ENCODE measurements at places on chromosomes 7 and 10.
A peak's percentile ranks its signal among the peaks of the same experiment; 100 is the strongest.

DNA sequence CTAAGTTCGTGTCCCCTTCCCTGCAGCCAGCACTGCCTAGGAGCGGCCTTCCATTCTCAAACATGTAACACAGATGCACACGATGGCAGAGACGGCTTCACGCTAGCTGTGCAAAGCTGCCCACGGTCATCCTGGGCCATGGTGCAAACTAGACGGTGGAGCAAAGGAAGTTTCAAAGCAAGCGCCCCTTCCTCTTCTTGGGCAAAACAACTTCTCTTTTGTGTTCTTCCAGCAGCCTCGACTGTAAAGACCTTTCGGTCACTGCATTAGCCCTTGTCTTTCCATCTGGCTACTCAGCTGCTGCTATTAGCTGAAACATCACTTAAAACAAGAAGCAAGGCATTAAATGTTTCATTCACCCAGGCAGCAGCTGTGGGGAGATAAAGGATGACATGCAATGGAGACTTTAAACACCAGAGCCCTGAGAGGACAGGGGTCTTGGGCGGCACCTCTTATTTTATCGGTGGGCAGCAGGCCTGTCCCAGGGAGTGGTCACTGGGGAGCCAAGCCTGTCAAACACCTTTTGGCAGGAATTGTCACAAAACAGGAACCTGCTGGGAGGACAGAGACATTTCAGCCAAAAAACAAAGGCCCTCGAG is 214.8 kb downstream of the KLF6 start:
- DNase-seq = no peak

DNA sequence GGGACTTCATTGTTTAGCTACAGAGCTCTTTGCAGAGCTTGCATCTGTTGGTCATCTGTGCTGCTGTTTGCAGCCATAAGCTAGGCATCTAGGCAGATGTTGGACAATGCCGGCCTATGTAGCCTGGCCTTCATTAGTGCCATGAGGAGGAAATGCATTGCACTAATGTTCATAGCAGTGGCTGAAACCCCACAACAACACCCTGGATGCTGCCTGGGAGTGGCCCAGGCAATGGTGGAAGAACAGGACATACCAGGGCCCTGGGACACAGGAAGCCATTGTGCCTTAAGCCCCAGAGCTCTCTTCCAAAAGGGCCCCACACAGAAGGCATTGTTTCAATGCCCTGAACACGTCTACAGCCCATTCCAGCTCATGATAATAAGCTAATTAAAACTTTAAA is 131.5 kb upstream of the LYZL1 start:
- no peak for DNase-seq

GRCh38 chr10:49633327-49634068 is 19.7 kb downstream of the CHAT start:
- DNase-seq = no peak

DNA sequence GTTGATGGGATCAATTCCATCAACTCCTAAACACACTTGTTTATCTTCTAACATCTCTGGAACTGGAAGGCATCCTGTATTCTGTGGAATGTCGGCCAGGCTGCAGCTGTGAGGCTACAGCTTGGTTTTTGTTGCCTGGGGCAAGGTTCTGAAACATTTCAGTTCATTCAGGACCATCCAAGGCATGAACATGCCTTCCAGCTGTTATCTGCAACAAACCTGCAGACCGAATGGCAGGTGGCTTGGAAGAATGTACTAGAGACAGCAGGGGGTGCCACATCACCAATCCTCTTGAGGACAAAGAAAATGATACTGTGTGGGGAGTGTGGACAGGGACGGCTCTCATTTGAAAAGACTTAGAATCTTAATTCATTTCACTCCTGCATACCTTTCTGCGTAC is 12.4 kb downstream of the PAPOLB start:
- peak; percentile 43 for DNase-seq

GRCh38 chr10:122474131-122474818 is 12.9 kb downstream of the HTRA1 start:
- no peak for DNase-seq

DNA sequence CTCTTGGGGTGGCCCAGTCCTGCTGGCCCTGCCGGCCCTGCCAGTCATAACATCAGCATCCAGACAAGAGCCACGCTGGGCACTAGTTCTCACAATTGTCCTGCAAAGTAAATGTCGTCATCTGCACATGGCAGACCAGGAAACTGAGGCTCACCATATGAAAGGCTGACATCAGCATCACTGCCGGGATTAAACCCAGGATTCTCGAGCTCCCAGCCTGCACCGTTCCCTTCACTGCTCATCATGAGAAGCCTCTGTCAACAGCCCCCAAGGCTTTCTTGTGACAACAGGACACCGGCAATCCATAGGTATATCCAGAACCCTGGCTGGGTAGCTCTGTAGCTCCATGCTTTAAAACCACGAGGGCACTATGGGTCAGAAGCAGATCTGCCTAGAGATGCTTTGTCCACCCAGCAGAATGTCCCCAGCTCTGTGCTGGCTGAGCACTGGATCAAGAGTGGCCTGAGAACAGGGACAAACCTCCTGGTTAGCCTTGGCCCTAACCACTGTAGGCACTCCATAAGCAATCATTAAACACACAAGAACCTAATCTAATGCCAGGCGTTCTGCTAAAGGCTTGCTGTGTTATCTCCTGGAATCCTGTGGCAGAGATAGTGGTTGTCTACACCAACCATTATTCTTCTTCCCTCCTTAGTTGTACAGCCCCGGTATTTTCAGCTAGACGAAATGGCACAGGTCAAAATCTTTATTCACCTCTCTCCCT is 41.2 kb upstream of the C10orf71 start:
- no peak for DNase-seq

DNA sequence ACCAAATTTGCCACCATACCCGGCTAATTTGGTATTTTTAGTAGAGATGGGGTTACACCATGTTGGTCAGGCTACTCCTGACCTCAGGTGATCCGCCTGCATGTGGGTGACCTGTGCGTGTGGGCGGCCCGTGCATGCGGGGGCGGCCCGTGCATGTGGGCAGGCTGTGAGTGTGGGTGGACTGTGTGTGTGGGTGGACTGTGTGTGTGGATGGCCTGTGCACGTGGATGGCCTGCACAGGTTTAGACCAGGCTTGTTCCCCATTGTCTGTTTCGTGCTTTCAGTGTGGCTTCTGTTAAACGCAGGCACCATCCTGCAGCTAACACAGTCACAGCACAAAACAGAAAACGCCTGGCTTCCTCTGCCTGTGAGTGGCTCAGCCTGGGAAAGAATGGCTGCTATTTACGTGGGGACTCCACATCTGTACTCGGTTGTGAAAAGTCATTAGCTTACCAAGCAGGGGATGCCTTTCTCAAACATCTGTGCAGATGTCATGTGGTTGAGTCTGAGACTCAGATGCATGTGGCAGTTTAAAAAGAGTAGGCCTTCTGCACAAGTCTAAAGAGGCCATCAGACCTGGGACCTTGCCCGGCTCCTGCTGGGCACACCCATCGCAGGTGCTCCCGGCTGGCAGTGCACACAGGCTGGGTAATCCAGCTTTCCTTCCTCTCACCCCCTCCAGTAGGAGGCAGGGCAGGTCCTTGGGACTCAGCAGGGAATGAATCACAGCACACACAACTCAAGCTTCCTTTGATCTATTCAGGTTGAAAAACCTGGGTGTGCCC is 91.6 kb downstream of the COBL start:
- DNase-seq = peak; percentile 48

- no peak for DNase-seq
These were observed 730.5 kb downstream of the ZWINT start for GRCh38 chr10:55630491-55631056.

- DNase-seq = no peak
These were observed 32.6 kb downstream of the LHPP start for GRCh38 chr10:124494046-124494807.

DNA sequence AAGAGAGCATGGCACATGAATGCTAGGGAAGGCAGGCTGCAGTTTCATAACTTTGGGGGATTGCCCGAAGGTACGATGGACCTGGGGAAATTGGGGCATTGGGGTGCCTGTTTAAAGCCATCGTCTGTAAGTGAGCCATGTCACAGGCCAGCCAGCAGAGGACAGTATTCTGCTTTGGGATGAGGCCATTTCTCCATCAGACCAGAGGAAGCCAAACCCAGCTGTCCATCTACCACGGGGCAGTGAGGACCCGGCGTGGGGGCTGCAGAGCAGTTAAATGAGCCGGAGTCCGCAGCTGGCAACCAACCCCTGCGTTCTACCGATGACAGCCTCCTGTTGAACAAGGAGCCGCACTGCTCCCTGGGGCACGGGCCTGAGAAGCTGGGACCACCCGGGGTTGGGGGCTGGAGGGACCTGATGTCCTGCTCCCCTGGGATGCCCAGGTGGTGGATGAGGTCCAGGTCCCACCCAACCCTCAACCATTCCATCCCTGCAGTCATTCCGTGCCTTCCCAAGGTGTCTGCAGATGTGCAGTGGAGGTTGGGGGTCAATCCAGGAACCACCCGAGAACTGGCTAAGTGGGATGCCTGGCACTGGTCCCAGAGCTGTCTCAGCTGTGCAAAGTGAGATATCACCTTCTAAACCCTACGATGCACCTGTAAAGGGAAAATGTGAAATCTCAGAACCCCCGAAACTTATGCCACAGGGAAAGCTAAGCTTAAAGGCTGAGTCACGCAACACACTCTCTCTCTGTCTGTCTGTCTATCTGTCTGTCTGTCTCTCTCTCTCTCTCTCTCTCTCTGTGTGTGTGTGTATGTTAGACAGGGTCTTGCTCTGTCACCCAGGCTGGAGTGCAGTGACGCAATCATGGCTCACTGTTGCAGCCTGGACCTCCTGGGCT is 12.1 kb upstream of the RHBDD2 start:
- DNase-seq = peak; percentile 37

GRCh38 chr7:66847879-66848790 is 72.9 kb upstream of the TMEM248 start:
- peak; percentile 89 for DNase-seq

DNA sequence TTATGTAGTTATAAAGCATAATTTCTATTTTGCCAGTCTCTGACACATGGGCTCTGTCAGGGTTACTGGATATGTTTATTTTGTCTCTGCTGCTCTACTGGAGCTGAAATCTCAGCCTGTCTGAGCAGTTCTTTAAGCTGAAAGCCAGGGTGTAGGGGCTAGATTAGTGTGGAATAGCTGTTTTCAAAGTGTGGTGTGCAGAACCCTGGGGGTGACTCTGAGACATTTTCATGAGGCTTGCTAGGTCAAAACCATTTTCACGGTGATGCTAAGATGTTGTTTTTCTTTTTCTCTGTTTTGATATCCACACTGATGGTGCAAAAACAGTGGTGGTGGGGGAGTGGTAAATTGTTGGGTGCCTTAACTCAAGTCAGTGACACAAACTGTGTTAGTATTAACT is 45.5 kb downstream of the CREM start:
- no peak for DNase-seq

DNA sequence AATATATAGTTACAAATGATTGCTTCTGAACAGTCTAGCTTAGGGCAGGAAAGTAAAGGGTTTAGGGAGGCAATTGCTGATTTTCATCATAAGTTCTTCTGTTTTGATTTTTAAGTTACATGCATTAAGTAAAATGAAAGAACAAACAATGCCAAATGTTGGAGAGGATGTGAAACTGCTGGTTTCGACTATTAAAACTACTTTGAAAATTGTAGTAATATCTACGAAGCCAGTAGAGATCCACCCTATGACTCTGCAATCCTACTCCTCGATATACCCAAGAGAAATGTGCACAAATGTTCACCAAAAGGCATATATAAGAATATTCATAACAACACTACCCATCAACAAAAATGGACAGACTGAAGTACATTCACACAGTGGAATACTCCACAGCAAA is 24.3 kb downstream of the PDZD8 start:
- DNase-seq = no peak

DNA sequence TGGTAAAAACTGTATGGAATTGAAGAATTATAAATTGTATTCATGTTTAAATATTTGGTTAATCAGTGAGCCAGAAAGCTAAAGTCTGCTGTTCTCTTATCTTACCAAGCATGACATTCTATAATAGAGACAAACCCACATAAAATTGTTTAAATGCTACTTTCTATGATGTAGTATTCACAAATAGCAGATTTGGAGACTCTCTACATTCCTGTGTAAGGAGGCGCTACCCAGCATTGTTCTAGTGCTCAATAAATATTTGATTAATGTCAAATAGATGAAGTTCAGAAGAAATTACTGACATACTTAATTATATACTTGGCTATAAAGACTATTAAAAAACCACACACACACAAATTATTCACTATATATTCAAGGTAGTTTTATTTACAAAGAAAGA is 49.8 kb downstream of the DOCK4 start:
- no peak for DNase-seq

DNA sequence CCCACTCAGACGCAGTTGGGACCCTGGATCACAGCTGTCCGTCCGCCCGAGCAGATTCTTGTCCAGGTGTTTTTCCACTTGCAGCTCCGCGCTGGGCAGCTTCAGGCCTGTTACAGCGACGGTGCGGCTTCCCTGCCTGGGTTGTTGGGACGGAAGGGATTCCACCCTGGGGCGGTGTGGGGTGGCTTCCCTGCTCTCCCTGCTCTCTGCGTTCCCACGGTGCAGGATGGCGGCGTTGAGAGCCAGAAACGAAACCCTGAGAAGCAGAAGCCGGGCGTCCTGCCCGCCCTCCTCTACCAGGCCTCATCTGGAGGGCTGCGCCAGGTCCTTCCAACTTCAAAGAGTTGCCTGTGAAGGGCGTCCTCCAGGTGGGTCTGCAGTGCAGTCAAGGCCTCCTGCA is 194.4 kb downstream of the ADARB2 start:
- DNase-seq = no peak

- DNase-seq = no peak
These were observed 195.3 kb downstream of the FAM107B start for GRCh38 chr10:14579405-14579804.

- DNase-seq = no peak
These were observed 2.4 kb downstream of the PRDX3 start for GRCh38 chr10:119176166-119176565.

GRCh38 chr7:47573758-47574481 is 8.0 kb downstream of the TNS3 start:
- DNase-seq = no peak

GRCh38 chr10:78130966-78131710 is 97.5 kb downstream of the RPS24 start:
- no peak for DNase-seq
